ENCODE measurements at places on chromosomes 3 and 15.

DNA sequence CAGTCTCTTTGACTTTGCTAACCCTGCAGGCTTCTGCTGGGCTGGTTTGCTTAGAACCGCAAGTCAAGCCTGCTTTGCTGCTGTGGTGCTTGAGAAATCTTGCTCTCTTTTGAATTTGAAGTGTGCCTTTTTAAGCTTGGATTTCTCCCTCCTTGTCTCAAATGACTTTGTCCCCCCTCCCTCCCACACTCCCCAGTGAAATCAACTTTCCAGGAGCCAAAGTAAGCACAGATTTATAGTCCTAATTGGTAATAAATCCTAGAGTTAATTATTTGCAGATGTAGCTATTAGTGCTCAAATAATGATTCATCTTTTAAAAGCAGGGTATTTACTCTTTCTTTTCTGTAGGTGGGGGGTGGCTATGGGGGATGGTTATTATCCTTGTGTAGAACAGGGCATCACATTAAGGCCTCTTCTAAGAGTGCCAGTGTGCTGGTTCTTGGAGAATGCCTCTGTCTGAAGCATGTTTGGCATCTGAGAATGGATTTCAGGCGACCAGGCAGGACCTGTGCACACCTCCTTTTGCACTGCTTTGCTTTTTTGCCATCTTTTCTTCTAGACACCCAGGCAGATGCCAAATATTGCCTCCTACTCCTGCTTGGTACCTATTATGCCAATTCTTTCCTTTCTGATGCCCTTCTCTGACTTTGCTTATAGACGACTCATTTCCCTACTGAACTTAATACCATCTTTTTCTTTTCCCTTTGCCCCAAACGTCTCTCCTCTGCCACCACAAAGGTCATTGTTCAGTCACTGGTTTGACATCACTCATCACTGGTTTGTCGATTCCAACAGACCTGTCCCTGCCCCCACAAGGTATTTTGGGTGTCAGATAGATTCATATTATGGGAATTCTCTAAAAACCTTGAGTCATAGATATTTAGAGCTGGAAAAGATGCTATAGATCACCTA is 50.7 kb downstream of the CLDN11 start:
- no peak for DNase-seq

- no peak for DNase-seq
These were observed 107.9 kb upstream of the FAM174B start for GRCh38 chr15:92763459-92763858.

DNA sequence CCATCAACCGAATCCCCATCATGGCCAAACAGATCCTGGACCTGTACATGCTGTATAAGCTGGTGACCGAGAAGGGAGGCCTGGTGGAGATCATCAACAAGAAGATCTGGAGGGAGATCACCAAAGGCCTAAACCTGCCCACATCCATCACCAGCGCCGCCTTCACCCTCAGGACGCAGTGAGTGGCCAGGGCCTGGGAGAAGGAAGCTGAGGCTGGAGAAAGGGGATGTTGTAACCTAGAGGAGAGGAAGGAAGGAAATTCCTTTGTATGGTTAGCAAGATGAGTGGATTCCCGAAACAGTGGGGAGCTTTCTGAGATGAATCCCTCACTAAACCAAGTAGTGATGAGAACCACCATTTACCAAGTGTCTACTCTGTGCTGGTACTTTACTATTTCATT is 25.8 kb upstream of the CLK3 start:
- peak; percentile 24 for DNase-seq

- no peak for DNase-seq
These were observed 52.6 kb downstream of the HMG20A start for GRCh38 chr15:77473328-77473727.

DNA sequence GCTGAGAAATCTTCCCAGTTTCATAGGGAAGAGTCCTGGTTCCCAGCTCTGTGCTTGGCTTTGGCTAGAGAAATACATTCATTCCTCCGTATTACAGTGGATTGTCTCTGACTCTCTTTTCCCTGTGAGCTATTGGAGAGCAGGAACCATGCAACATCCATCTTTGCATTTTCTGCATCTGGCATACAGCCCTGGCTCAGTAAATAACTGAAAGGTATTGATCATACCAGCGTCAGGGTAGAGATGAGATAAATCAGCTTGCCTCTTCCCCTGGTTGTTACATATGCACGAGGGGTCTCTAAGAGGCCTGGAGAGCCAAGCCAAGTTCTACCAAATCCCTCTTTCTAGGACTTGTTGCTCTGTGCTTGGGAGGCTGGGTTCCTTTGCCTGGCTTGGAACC is 35.2 kb downstream of the FOXB1 start:
- DNase-seq = no peak

DNA sequence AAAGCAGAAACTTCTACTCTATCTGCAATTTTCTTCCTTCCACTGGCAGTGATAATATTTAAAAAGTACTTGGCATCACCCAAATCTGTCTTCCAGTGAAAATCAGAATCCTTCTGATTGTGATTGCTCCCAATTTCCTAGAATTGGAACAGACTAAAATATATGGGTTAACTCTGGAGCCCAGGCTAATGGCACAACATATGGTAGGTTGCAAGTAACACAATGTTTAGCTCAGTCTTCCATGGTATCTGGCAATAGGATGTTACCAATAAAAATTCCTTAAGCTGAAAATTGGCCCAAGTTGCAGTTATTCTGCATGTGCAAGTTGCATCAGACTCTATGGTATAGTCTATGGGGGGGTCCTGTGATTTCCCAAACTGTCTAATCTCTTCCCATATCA is 273.5 kb upstream of the ADAMTS9 start:
- DNase-seq = no peak

DNA sequence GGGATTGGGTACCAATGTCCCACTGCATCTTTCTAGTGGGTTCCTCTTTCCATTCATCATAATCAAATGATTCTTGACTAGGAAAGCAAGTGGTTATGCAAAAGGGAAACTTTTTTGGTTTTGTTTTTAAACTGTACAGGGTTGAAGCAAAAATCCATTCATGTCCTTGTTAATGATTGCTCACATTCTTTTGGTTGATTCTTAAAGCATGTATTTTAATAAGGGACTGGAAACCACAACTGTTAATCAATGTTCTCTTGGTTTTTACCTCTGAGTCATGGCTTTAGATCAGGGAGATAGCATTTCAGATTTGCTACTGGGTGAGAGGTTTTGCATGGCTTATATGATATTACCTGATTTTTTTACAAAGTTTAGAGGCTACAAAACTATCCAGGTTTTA is 371.7 kb upstream of the RGMA start:
- no peak for DNase-seq

DNA sequence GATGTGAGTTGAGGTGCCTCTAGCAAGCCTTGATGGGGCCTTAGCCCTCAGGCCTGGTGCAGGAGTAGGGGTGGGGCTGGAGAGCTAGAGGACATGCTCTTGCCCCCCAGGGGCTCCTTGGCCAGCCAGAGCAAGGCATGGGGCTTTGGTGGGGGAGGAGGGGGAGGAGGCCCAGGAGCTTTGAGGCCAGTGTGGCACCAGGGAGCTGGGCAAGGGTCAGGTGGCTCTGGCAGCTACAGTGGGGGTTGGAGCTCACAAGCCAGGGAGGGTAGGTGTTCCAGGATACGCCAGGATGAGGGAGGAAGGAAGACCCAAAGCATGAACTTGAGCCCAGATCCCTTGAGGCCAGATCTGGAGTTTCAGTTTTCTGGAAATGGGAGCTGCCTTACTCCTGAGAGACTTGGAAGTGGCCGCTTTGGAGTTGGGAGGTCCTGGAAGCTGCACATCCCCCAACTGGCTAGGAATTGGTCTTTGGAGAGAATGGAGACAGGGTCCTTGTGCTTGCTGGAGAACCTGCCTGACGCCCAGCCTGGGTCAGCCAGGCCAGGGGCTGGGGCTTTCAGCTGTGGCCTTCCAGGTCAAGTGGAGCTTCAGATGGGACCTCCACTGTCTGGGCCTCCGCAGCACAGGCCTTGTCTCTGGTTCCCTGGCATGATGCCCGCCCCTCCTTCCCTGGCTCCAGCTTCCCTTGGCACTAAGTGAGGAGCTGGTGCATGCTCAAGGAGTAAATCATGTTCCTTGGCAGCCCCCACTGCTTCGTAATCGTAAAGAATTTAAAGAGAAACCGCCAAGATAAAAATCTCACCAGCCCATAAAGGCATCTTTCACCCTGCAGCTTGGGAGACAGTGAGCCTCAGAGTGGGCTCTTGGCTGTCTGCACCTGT is 8.7 kb downstream of the SEMA3F start:
- no peak for DNase-seq

DNA sequence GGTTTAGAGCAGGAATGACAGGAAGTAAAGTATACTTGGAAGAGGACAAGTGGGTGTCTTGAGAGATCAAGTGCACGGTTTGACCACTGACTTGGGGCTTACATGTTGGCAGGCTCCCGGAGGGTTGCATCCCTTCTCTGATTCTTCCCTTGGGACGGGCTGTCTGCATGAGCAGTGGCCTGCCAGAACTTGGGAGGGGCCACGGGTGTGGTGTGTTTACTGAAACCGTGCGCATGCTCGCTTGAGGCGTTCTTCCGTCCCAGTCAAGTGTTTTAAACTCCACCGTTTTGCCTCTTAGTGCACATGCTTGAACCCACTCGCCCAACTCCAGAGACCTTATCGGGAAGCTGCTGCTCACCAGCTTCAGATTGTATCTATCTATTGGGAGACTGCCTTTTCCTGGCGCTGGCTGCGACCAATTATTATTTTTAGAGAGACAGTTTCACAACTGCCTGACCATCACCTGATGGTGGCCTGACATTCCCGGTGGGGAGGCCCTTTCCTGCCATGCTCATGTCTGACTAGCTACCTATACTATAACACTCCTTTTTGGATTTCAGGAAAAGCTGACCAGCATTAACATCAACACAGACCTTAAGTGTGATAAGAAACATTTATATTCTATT is 14.9 kb upstream of the C3orf22 start:
- DNase-seq = no peak

- no peak for DNase-seq
These were observed 392.1 kb downstream of the NLGN1 start for GRCh38 chr3:173789530-173790162.

Data from suppressor macrophage treated with lipopolysaccharide for 4 hours (primary cell).